Activated CD8-positive, alpha-beta memory T cell treated with anti-CD3 and anti-CD28 coated beads for 1 hour (primary cell): ENCODE measurements at places on chromosomes 3 and 15.

- no peak for DNase-seq
Measured at GRCh38 chr15:74893627-74894026, 3.8 kb downstream of the MPI start.

- DNase-seq: peak; percentile 31
Measured at GRCh38 chr3:72482589-72483321, 365.5 kb downstream of the SHQ1 start.

DNA sequence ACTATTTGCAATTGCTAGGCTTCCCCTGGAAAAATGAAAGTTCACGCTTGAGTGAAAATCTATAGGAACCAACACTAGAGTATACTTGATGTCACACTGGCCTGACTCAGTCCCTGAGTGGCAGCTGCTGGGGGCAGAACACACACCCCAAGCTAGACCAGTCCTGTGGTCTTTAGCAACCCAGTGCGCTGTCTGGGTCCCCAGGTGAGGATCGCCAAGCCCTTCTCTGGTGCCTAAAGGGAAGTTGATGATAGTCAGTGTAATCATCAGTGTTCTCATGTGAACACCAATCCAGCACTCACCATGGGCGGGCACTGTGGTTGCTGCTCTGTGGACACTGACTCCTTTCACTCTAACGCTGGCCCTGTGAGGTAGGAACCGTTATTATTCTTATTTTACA is 11.2 kb downstream of the ALDH1A3 start:
- DNase-seq: no peak

DNA sequence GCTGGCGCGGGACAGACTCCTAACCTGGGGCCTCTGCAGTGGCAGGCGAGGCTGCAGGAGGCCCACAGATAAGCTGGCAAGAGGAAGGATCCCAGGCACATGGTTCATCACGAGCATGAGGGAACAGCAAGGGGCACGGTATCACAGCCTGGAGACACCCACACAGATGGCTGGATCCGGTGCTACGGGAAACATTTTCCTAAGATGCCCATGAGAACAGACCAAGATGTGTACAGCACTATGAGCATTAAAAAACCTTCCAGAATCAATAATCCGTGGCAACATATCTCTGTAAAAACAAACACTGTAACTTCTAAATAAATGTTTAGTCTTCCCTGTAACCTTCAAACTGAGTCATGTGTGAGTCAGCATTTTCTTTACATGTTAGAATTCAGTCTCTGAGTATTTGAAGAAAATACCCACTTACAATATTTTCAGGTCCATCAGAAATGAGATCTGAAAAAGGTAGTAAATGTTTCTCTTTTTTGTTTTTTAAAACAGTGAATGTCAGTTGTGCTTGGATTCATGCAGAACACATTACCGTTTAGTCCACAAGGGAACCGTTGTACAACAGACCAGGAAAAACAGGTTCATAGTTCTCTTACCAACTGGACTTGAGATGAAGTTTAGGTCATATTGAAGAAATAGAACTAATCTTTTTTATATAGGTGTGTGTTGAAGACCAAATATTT is 75.9 kb downstream of the BOC start:
- no peak for DNase-seq

DNA sequence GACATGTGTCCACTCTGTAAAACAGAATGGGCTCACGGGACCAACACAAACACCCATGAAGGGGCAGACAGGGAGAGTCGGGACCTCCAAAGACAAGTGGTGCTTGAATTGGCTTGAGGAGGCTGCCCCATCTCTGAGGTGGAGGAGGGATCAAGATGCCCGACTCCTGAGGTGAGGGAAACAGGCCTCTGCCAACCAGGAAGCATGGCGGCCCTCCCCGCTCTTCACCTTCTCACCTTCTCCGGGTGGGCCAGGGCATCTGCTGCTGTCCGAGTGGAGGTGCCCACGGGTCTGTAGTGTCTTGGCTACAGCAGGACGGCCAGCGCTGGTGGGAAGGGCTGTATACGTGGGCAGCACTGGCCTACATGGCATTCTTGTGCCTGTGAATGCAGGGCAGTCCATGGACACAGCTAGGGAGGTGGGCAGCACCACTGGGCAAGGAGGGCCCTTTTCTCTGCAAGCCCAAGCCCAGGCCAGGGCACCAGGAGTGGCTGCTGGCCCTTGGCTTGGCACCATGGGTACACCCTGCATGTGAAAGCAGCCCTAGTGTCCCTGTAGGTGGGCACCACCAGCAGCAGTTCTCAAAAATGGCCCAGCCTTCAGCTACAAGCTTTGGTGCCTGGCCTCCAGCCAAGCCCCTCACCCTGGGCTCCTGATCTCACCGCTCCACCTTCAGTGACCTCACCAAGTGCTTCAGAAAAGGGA is 79.4 kb downstream of the SNRK start:
- DNase-seq: no peak

GRCh38 chr3:67215690-67216089 is 217.6 kb downstream of the KBTBD8 start:
- DNase-seq: no peak

- DNase-seq: no peak
Measured at GRCh38 chr15:66809664-66810063, 107.6 kb downstream of the SMAD6 start.

GRCh38 chr15:68054628-68055223 is 611 bp downstream of the PIAS1 start:
- DNase-seq: no peak
